CD8-positive, alpha-beta memory T cell (primary cell): ENCODE measurements at places on chromosomes 7 and 10.

- DNase-seq = no peak
These were observed 280.4 kb downstream of the CELF2 start for GRCh38 chr10:11298116-11298515.

GRCh38 chr7:101622609-101623173 is 6.4 kb downstream of the MYL10 start:
- DNase-seq = no peak

- no peak for DNase-seq
These were observed 782 bp downstream of the POU6F2 start for GRCh38 chr7:38978491-38978890.

DNA sequence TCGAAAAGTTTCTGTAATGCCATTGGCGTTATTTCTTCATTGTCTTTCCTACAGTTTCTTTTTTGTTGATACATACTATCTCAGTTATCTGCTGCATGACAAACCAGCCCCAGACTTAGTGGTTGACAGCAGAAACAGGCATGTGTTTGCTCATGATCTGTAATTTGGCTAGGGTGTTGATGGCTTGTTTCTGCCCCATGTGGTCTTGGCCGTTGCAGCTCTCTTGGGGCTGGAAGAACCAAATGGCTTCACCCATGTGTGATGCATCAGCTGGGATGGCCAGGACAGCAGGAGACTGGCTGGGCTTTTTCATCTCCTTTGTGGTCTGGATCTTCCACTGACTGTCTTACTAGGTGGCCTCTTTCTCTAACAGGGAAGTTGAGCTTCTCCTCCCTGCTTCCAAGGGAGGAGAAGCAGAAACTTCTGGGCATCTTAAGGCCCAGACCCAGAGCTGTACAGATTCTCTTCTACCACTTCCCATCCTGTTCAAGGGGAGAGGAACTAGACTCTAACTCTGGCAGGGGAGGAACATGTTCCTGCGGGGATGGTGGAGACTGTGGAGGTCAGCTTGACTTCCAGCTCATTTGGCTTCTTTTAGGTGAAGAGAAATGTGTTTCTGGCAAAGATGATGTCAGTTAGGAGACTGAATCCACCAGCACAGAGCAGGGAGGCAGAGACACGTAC is 89.3 kb downstream of the FANK1 start:
- DNase-seq = no peak

DNA sequence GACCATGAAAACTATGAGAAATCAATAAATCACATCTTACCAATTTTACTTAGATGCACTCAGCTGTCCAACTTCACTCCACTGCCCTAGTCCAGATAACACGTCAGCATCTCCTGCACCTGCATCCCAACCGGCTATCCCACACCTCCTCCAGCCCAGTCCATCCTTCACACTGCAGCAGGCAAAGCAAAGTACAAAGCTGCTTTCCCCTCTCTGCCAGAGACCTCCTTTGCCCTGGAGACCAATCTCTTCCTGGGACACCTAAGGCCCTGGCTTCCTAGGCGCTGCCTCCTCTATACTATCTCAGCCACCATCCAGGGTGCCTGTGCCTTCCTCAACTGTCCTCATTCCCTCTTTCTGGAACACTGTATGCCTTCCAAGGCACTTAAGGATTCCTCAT is 90.3 kb upstream of the DDC start:
- no peak for DNase-seq
